ENCODE measurements at places on chromosomes 13 and 19.
A peak's percentile ranks its signal among the peaks of the same experiment; 100 is the strongest.

GRCh38 chr19:28420811-28421550 lies 792.0 kb downstream of the UQCRFS1 start:
- DNase-seq = no peak

- DNase-seq = no peak
These were observed 3.4 kb upstream of the TBXA2R start for GRCh38 chr19:3609779-3610719.

GRCh38 chr13:49652355-49653305 lies 24.3 kb downstream of the ARL11 start:
- peak; percentile 75 for DNase-seq

DNA sequence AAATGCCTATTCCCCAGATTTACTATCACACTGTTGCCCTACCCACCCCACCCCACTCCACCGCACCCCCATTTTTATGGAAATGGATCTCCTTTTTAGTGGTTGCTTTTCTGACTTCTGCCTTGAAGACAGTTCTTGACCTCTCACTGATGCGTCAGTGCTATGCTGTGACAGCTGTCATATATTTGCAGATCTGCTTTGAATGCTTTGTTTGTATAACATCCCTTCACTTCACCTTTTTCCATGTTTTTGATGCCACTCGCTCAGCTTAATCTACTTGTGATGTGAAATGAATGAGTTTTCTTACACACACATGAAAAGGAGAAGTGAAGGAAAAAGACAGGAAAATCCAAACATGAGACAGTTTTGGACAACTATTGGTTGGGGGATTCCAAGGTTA lies 731.0 kb downstream of the SLITRK6 start:
- DNase-seq = no peak

DNA sequence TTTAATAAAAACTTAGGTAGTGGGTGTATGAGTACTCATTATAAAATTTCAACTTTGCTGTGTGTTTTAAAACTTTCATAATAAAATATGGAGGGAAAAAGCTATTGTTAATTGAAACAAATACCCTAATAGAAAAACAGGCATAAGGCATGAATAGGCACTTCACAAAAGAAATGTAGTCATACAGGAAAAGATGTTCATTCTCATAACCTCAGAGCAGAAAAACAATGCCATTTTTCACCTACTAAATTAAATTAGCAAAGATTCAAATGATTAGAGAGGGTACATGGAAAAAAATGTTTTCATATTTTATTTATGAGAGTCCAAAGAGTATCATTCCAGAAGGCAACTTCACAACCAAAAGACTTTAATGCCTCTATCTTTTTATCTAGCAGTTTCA lies 20.6 kb upstream of the ELF1 start:
- no peak for DNase-seq
